ENCODE measurements at places on chromosomes 5 and 9.

GRCh38 chr5:136135536-136135935 is 2.9 kb downstream of the SMAD5 start:
- DNase-seq, result no peak

DNA sequence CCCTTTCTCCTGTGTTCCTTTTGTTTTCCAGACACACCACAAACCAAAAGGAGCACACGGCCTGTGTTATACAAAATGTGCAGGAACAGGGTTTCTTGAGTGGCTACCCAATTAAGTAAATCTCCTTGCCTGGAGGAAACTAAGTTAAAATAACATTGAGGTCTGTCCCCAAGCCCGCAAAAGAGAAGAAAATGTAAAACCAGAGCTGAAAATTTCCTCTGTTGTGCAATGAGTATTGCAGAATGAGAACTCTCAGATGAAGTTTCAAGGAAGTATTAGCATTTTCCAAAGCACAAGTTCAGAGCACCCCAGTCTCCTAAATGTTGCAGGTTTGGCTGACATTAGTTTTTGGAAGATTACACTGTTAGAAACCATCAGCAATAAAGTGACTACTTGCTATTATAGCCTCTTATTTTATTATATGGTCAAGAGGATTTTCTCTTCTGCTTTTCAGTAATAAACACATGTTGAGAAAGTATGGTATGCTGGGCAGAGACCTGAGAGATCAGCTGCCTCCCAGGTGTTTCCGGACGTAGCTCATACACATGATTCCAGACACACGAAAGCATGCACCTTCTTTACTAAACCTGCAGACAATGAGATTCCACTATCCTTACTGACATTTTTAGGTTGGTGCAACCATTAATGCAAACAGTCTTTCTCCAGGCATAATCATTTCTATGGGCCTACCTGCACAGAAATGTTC is 161.3 kb downstream of the SNCAIP start:
- DNase-seq, result no peak

GRCh38 chr5:90092734-90093133 is 316.8 kb downstream of the CETN3 start:
- no peak for DNase-seq

DNA sequence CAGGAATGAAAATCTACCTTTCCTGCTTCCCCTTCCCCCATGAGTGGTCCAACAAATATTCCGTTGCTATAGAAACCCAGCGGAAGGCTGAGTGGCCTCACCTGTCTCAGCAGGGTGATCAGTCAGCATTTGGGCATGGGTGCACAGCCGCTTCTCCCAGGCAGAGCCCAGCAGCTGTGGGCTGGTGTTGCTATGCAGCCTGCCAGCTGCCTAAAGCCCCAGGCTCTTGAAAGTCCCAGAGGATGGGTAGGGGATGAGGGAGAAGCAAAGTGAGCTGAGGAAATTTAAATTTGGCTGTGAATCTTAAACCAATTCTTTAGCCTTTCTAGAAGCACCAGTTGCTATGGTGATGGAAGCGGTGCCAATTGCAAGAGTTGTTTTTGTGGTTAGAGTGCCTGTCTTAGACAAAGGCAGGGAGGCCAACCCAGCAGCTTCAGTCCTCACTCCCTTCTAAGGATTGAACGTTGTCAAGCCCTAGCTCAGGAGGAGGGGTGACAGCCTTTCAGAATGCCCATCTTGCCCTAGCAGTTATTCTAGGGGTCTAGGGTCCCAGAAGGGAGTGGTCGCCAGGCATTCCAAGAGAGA is 151.5 kb upstream of the PITX1 start:
- DNase-seq, result no peak

- DNase-seq, result no peak
Observed at GRCh38 chr5:76473009-76473336, 69.9 kb downstream of the IQGAP2 start.

DNA sequence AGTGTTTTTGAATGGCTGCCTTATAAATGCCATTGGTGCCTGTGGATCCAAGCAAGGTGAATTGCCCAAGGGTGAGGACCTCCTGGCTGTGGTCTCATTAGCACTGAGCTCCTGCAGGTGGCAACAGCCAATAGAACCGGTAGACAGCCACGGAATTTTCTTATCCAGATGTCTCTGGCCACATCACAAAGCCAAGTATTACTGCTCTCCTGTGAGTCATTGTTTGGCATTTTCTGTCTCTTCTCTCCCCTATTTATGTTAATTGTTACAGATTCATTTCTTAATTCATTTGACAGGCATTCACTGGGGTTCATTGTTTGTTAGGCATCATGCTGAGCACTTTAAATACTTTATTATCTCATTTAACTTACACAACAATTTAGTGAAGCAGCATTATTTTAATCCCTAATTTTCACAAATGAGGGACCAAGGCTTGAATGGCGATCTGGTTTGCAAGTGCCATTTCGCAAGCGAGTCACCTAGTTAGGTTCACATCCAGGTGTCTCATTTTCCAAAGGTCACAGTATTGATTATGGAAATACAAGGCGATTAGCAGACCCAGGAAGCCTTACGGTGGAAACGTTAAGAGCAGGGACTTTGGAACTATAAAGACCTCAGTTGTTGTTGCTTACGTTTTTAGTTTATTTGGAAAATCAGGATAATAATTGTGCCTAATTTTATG is 58.2 kb upstream of the DPYSL3 start:
- no peak for DNase-seq

- DNase-seq, result no peak
Observed at GRCh38 chr9:135960411-135961276, 529 bp downstream of the UBAC1 start.

DNA sequence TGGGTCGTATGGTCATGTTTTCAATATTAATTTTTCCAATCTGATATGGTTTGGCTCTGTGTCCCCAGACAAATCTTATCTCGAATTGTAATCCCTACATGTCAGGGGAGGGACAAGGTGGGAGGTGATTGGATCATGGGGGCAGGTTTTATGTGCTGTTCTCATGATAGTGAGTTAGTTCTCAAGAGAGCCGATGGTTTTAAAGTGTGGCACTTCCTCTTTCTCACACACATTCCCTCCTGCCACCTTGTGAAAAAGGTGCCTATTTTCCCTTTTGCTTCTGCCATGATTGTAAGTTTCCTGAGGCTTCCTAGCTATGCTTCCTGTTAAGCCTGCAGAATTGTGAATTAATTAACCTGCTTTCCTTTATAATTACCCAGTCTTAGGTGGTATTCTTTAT is 309.1 kb upstream of the GRIN3A start:
- no peak for DNase-seq

GRCh38 chr9:132075853-132076252 is 3.8 kb downstream of the MED27 start:
- no peak for DNase-seq

GRCh38 chr5:10856683-10857337 is 95.8 kb upstream of the DAP start:
- DNase-seq, result no peak

DNA sequence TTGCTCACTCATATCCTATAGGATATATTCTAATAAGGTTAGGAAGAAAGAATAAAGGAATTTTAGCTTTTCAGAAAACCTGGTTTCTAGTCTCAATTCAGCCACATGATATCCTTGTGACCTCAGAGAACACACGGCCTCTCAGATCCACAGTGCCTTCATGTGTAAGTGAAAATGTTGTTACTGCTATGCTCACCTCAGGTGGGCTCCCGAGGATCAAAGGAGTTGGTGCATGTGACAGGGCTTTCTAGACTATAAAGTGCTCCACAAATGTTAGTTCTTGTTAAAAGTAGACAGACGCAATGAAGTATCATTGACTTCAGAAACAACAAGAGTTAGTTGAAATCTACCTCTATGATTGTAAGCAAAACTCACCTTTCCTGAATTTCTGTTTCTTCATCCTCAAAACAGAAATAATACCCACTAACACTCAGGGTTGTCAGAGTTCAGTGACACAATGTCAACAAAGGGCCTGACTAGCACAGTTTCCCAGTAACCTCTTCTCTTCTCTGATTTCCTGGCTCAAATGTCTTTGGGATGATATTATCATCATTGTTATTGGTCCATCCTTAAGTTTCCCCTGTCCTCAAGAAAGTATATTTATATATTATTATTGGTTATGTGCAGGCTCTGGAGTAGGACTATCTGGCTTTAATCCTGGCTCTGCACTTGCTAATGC is 36.0 kb upstream of the MAN2A1 start:
- no peak for DNase-seq

DNA sequence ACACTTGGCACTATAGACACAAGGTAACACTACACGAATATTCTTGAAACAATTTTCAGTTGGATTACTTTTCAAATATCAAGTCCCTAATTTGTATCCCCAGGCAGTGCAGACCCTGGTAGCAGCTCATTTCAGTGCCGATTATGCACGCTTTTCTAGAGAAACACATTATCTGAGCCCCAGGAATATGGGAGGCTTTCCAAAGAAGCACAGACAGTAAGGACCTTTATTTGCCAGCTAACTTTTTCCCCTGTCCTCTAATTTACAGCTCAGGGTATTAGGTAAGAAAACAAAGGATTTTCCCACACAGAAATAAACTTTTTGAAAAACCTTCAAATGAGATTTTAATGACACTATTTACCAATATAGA is 852.3 kb upstream of the DMAC1 start:
- no peak for DNase-seq

DNA sequence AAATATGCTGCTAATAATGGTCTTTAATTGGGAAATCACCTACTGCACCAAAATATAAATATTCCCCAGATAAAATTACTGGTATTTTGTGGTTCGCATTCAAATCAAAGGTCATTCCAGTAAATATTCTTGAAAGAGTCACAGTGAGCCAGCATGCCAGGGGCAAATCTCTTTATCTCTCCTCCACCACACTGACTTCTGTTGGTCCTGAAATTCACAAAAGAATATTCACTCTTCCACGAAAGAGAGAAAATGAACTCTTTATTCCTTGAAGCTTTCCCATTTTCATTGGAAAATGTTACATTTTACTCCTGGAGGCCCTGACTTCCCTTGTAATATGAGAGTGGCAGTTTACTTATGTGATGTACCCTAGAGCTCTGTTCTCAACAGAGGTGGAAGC is 39.7 kb downstream of the ZNF366 start:
- no peak for DNase-seq

DNA sequence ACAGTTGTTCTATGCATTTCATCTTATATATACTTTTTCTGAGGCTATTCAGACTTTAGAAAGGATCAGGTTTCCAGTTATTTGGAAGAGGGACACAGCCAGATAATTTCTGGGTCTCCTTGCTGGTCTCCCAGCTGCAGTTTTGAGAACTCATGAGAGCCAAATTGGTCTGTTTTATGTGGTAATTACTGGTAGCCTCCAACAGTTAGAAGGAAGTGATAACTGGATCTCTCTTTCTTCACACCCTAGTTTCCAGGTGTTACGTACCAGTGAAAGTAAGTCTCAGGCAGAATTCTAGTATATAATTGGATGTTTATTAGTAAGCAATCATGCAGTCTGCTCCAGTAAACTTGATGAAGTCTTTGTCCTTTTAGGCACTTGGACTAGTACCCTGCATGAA is 63.2 kb upstream of the RPS23 start:
- no peak for DNase-seq

GRCh38 chr9:35002623-35003022 is 13.1 kb downstream of the DNAJB5 start:
- DNase-seq, result no peak

- no peak for DNase-seq
Observed at GRCh38 chr5:136012041-136012804, 16.6 kb upstream of the TGFBI start.

DNA sequence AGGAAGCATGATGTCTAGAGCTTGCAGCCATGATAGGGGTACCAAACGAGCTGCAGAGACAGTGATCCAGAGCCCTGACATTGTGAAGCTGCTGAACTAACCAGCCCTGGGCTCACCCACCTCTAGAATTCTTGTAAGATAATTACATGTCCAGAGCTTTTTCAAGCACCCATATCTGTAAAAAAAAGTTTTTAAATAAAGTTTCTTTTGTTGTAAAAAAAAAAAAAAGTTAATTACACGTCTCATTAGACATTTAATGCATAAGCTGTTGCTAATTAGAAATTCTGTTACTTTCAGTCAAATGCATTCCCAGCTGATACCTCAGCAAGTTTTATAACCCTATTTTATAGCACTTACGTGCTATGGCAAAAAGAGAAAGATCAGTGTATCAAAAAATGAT is 65.6 kb downstream of the C9orf85 start:
- DNase-seq, result no peak

- no peak for DNase-seq
Observed at GRCh38 chr9:114033397-114034103, 44.5 kb downstream of the AMBP start.

DNA sequence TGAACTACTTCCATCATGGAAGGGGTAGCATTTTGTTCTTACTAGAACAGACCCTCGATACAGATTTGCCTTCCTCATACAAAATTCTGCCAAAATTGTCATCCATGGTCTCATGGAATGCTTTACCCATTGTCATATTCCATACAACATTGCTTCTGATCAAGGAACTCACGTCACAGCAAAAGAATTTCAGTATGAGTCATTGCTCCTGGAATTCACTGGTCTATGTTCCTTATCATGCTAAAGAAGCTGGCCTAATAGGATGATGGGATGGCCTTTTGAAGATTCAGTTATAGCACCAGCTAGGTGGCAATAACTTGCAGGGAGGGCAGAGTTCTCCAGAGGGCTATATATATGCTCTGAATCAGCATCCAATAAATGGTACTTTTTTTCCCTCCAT is 18.2 kb upstream of the FNIP1 start:
- peak; percentile 53 for DNase-seq

DNA sequence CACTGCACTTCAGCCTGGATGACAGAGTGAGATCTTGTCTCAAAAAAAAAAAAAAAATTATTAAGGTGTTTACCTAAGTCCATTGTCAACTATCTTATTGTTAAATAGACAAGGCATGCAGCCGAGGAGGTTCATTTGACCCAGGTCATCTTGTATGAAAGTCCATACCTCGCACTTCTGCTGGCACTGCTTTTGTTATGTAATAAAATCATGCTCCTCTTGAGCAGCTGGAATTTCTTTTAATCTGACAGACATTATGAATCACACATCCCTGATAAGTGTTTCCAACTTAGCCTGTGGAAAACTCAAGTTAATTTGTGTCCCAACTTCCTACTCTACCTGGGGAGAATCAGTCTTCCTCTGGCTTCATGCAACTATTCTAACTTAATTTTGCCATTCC is 315.6 kb upstream of the KLF4 start:
- DNase-seq, result no peak

GRCh38 chr5:68680366-68680765 is 413.4 kb upstream of the SLC30A5 start:
- DNase-seq, result no peak

- no peak for DNase-seq
Observed at GRCh38 chr5:74085782-74086181, 459.8 kb downstream of the ARHGEF28 start.

DNA sequence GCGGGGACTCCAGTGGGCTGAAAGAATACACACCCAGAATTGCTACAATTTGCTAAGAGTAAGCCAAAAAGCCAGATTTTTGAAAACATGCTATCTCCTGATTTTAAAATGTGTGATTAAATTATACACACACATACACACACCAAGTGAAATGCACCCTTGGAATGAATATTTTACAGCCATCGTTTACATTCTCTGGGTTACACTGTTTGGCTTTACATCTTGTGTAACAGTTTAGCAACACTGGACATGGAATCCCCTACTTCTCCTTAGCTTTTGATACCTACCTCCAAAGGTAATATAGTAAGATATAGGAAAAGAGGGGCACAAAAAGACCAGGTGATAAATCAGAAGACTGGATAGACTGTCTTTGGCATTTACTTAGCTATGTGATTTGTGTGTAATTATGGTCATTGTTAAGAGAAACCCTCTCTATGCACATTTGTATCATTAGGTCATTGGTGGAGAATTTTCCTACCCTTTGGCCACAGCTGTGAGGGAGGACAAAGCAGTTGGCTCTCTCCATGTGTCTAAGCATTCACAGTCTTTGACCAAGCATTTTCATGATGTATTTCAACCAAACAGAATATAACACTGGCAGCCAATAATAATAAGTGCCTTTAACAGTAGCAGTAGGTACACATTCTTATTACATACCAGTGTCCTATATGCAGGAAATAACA is 7.6 kb downstream of the SVEP1 start:
- no peak for DNase-seq
